ENCODE measurements at places on chromosomes 13 and 19.
A peak's percentile ranks its signal among the peaks of the same experiment; 100 is the strongest.

DNA sequence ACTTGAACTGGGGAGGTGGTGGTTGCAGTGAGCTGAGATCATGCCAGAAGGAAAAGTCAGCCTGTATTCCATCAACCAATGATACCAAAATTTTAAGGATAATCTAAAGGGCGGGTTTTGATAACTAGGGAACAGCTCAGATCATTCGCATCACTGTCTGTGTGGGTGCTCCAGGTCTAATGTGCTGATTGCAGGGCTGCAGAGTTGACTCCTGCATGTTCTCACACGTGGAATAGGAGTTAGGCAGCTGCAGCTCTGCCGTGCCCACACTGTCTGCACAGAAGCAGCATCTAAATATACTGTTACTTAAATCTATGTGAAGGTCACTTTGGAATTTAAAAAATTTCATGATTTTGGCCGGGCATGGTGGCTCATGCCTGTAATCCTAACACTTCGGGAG, 4.3 kb upstream of the PARP4 start:
- DNase-seq = no peak

DNA sequence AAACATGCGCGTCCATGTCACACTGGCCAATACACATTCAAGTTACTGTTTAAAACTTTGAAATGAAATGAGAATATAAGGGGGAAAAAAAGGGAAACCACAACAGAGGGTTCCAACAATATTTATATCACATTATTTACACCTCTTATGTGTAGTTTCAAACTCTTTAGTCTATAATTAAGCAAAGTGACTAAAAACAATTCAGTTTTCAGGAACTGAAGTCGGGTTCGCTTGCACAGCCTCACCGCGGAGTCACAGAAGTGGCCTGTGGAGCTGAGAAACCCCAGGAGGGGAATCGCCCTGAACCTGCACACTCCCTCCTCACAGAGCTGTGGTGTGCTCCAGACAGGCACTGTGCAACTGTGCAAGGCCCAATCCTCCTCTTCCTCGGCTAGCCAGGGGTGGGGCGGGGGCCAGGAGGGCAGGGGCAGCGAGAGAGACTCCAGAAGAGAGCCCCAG, 75.9 kb downstream of the STK24 start:
- no peak for DNase-seq

DNA sequence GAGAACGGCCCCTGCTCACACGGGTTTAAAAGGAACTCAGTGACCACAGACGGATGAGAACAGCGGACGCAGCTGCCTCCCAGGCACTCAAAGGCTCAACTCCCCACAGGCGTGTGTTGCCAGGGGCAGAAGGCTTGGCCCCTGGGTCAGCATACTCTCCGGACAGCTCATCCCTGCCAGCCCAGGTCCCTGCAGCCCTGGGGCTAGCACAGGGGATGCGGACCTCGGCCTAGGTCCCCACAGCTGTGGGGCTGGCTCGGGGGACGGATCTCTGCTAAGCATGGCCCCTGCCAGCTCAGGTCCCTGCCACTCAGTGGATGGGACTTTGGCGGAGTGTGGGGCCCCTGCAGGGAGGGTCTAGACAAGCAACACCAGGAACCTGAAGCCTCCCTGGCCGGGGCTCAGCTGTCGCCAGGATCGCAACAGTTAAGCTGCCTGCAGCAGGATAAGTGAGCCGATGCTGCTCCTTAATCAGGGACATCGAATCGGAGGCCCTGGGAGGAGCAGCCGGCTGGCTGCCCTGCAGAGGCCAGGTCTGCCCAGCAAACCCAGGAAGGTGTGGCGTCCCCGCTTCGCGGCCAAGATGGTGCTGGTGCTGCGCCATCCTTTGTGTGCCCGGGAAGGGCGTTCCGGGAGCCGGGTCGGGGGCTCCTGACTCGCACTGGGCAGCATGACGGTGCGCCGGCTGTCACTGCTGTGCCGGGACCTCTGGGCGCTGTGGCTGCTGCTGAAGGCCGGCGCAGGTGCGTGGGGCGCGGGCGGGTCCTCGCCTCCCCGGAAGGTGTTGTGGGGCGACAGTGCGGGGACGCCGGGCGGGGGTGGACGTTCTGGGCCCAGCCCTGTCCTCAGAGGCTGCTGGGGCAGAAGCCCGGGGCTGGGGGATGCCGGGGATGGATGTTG, 32.5 kb downstream of the MCF2L start:
- DNase-seq = peak; percentile 28

GRCh38 chr13:76552041-76552772, 334.0 kb downstream of the KCTD12 start:
- DNase-seq = no peak
